NCI-H1436 (cell line): ENCODE measurements at places on chromosomes 13 and 19.

DNA sequence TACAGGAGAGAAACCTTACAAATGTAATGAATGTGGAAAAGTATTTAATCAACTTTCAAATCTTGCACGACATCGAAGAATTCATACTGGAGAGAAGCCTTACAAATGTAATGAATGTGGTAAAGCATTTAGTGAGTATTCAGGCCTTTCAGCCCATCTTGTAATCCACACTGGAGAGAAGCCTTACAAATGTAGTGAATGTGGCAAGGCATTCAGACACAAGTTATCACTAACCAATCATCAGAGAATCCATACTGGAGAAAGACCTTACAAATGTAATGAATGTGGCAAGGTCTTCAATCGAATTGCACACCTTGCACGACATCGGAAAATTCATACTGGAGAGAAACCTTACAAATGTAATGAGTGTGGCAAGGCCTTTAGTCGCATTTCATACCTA, 13.6 kb upstream of the ZNF610 start:
- DNase-seq, result no peak

DNA sequence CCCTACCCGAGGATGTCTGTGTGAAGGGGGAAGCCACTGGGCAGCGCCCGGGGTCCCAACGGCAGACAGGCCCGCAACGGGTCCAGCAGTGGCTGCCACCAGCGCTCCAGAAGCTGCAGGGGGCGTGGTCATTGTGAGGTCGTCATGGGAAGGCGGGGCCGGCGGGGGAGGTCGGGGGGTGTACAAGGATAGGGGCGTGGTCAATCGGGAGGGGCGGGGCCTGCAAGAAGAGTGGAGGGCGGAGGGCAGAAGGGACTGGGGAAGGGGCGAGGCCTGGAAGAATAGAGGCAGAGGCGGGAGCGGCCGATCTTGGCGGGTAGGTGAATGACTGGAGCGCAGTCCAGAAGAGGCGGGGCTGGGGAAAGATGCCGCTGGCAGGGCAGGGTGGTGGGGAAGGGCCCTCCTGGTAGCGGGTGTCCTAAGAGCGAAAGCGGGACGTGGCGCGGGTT, 4.4 kb downstream of the FUZ start:
- DNase-seq, result peak; percentile 99

GRCh38 chr13:24207841-24208667, 47.5 kb downstream of the SPATA13 start:
- DNase-seq, result no peak

DNA sequence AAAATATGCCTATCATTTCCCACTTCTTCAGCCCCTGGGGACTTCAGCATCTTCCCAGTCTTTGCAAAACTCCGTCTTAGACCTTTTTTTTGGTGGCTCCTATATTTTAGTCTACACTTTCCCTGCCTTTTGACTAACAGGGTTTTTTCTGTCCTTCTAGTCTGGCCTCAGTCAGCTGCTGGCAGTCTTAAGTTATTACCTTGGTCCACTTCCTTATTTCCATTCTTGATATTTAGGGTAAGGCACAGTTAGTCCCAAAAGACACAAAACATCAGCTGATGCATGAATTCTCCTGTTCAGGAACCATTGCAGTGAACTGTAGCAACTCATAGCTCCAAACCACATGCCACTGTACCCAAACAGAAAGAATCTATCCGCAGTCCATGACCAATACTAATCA, 234.6 kb upstream of the RFC3 start:
- no peak for DNase-seq

DNA sequence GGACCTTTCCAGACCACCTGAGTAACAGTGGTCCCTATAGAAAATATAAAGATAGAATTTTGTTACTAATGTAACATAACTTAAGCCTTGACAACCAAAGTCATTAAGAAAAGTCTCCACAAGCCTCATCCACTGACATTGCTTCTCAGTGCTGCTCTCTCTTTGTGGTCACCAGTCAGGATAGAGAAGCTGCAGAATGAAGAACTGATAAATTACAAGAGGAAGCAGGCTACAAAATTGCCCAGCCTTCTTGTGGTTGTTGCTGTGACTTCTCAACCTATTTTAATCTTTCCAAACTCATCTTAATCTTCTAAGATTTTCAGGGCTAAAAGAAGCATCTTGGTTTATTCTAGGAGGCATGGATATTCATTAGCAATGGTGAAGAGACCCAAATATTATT, 343.8 kb downstream of the MZT1 start:
- no peak for DNase-seq

DNA sequence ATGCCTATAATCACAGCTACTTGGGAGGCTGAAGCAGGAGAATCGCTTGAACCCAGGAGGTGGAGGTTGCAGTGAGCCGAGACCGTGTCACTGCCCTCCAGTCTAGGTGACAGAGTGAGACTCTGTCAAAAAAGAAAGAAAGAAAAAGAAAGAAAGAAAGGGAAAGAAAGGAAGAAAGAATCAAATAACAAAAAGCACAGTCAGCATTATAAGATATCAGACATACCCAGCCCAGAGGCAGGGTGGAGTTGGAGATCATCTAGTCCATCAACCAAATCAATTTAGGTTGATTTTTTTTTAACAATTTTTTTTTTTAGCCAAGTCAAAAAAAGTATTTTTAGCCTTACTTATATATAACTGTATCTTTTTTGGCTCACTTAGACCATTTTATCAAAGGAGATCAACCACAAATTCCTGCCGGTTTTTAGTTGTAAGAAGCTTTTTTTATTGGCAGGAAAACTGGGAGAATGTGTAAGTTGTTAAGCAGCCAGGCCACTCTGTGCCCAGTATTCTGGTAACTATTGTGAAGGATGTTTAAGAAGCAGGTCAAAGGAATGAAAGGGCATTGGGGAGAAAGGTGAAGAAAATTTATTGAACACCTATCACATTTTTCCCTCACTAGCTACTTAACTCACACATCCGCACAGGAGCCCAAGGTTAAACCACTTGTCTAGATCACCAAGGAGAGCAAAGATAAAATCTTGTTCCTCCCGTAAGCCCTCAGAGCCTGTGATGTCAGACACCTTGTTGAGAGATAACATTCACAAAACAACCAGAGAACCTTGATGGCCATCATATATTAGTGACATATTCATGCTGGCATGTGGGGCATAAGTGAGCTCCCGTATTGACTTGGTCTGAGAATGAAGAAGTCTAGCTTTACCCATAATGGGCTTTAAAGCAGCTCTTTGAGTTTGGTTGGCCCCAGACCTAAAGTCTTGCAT, 91.8 kb downstream of the COL4A2 start:
- no peak for DNase-seq

DNA sequence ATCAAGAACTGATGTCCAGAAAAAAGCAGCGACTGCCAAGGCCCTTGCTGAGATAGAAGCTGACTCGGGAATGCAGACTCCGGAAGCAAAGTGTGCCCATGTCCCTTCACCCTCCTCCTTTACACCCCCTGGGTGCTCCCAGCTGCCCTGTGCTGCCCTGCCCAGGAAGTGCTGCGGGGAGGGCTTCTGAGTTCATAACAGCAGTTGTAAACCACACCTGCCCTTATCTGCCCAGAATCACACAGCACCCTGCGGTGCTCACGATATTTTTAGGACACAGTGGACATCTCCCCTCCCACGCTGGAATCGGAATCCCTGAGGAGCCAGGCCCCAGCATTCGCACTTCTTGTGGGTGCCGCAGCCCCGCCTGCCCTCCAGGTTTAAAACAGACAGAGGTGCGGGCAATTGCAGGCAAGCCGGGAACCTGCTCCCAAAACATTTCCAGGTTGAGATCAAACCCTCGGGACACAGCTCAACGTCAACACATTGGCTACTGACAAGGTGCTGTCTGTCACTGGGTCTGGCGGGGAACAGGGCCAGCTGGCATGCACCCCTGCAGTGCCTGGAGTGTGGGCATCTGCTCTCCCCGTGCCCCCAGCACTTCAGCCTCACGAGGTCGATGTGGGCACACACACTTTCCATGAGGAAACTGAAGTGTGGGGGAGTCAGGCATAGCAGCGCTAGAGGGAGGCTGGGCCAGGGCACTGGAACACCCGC, 36.8 kb downstream of the RAB20 start:
- DNase-seq, result no peak

DNA sequence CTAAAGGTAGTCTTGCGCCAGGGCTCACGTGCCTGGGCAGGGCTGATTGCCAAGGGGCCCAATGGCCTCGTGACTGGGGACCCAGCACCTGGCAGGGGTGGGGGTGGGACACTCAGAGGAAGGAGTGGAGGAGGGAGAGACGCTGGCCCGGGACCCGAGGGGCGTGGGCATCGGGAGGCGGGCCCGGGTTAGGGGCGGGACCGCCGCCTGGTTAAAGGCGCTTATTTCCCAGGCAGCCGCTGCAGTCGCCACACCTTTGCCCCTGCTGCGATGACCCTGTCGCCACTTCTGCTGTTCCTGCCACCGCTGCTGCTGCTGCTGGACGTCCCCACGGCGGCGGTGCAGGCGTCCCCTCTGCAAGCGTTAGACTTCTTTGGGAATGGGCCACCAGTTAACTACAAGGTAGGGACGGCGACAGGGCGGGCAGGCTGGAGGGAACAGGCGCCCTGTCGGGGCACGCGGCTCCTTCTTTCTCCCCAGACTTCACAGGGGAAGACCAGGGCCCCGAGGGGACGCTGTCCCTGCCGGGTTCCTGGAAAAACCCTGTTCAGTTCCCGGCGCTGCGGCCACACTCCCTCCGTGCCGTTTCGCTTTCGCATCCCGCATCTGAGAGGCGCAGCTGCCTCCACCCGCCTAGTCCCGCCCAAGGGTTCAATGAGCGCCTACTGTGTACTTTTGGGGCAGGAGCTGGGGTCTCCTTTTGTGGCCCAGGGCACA, at the start of gene IFI30:
IFI30 (plus strand) TSS at position 242 of the 717 bp plus-strand sequence; CDS start at position 271, 29 bp downstream.
- DNase-seq, result peak; percentile 77

GRCh38 chr19:44753932-44754749, 5.6 kb downstream of the BCL3 start:
- no peak for DNase-seq

GRCh38 chr19:30745476-30745985, 373.3 kb downstream of the ZNF536 start:
- no peak for DNase-seq

GRCh38 chr13:33480561-33480960, 195.0 kb upstream of the STARD13 start:
- no peak for DNase-seq

GRCh38 chr19:16895467-16896145, 6.8 kb downstream of the F2RL3 start:
- no peak for DNase-seq

GRCh38 chr13:75217949-75218348, 264.0 kb downstream of the TBC1D4 start:
- DNase-seq, result no peak

DNA sequence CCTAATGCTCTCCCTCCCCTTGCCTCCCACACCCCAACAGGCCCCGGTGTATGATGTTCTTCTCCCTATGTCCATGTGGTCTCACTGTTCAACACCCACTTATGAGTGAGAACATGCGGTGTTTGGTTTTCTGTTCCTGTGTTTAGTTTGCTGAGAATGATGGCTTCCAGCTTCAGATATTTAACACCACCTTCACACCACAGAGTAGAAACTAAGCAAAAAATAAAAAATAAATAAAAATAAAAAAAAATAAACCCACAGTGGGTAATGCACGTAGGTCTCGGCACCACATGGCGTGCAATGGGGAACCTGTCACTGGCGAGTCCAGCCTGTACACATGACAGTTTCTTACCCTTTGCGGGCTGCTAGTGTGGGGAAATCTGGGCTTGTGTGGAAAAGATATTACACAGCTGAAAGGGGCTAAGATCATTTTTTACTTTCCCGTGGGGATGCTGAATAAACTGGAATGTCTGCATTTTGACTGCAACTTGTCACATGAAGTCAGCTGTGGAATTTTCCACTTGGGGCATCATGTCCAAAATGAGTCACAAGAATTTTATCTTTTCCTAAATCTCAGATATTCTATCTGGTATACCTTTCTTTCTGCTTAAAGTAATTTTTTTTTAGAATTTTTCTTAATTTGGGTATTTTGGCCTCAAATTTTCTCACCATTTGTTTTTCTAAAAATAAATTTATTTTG, 170.5 kb downstream of the IRS2 start:
- no peak for DNase-seq

GRCh38 chr19:13441810-13442512, 64.3 kb downstream of the CACNA1A start:
- DNase-seq, result no peak

DNA sequence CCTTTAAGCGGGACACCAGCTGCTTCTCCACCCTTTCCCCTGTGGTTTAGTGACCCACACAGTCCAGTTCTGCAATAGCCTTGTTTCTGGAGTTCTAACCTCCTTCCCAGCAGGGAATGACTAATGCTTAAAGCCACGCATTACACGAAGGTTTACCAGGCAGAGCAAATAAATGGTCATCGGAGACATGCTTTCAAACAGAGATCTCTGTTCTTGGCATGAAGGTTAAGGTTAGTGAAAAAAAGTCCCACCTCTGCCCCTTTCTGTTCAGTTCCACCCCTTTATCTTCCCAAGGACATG, 25.3 kb upstream of the MEDAG start:
- DNase-seq, result no peak
